ENCODE measurements at places on chromosomes 16 and 17. TPM values are rescaled to one million over a fixed set of nuclear protein-coding genes. Genes with fewer than 3 reads are reported as not detected.

Gene CES3
- total RNA-seq, result 5.1 TPM

- no peak for DNase-seq
- no peaks in the 10 kb centered on the region for H3K4me1 ChIP-seq
- no peaks in the 10 kb centered on the region for H3K36me3 ChIP-seq
- H3K27me3 ChIP-seq, result peaks cover 60% of the 10 kb centered on the region
These were observed 233.7 kb upstream of the SDK2 start for GRCh38 chr17:73877962-73878361.

- peak overlapping the region; percentile 84 for H3K4me3 ChIP-seq
- H3K4me1 ChIP-seq, result peaks cover 35% of the 10 kb centered on the region
- peak; percentile 60 for DNase-seq
- H3K27ac ChIP-seq, result peak overlapping the region; percentile 91
- H3K36me3 ChIP-seq, result no peaks in the 10 kb centered on the region
These were observed 666 bp upstream of the METTL9 start for GRCh38 chr16:21598701-21599121.

GRCh38 chr17:82772026-82772425 is 20.2 kb downstream of the TBCD start:
- H3K27me3 ChIP-seq, result no peaks in the 10 kb centered on the region
- no peak for DNase-seq
- H3K4me1 ChIP-seq, result no peaks in the 10 kb centered on the region
- H3K4me3 ChIP-seq, result no peak overlapping the region

- H3K4me1 ChIP-seq, result peaks cover 17% of the 10 kb centered on the region
- DNase-seq, result no peak
- H3K27me3 ChIP-seq, result no peaks in the 10 kb centered on the region
- H3K4me3 ChIP-seq, result no peak overlapping the region
These were observed 10.9 kb downstream of the HSPB9 start for GRCh38 chr17:42133461-42134041.

Gene CNGB1
- 0.27 TPM for total RNA-seq

- no peaks in the 10 kb centered on the region for H3K36me3 ChIP-seq
- H3K27me3 ChIP-seq, result peaks cover 21% of the 10 kb centered on the region
- H3K4me1 ChIP-seq, result no peaks in the 10 kb centered on the region
- no peak overlapping the region for H3K4me3 ChIP-seq
These were observed 70.9 kb downstream of the CNGB1 start for GRCh38 chr16:57899771-57900661.

GRCh38 chr17:42669977-42670788 is 6.6 kb downstream of the PLEKHH3 start:
- H3K27me3 ChIP-seq, result peaks cover 9% of the 10 kb centered on the region
- no peak overlapping the region for H3K27ac ChIP-seq
- H3K36me3 ChIP-seq, result peaks cover 34% of the 10 kb centered on the region
- peaks cover 21% of the 10 kb centered on the region for H3K4me1 ChIP-seq
- no peak overlapping the region for H3K4me3 ChIP-seq

DNA sequence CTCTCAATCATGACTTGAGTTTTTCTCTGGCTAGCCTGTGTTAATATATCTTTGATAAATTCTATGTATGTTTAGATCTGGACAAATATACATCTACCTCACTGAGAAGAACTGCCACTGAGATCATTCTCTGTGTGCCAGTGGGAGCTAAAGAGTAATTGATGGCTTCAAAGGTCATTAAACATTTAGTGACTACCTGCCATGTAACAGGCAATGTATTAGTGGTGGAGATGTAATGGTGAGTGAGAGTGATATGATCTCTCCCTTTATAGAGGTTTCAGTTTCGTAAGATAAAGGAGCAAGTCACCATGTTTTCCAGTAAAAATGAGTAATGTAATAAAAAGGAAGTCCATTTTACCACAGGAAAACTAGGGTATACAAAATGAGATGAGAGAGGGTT is 235.8 kb upstream of the CDH8 start:
- no peaks in the 10 kb centered on the region for H3K27me3 ChIP-seq
- H3K4me1 ChIP-seq, result no peaks in the 10 kb centered on the region
- H3K27ac ChIP-seq, result no peak overlapping the region
- no peak for DNase-seq
- no peaks in the 10 kb centered on the region for H3K36me3 ChIP-seq
- no peak overlapping the region for H3K4me3 ChIP-seq

DNA sequence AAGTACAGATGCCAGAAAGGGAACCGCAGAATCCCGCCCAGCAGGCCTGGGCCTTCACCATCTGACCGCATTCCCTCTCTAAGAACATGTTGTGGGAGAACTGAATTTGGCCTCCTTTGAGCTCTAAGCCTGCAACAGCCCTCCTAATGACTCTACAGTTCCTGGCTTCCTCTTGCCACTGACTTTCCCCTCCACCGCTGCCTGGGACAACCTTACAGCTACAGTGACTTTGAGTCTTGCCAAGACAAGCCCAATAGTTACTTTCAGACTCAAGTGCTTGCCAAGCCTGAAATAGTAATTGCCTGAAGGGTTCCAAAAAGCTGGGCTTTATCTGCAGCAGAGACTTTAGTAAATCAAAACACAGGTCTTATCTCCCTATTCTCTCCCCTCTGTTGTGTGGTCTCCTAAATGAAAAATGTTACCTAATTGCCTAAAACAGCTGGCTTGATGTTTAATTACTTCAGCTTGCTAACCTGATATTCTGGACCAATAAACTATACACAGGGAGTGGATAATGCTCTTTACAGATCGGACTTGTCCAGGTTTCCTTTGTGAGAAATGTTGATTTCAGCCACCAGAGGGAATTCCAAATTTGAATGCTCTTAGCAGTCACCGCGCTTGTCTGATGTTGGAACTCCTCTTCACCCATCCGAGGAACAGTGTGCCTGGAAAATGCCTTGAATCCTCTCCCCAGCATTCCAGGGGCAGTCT is 85.1 kb upstream of the TBX2 start:
- DNase-seq, result no peak
- H3K36me3 ChIP-seq, result peaks cover 3% of the 10 kb centered on the region
- H3K4me1 ChIP-seq, result peaks cover 61% of the 10 kb centered on the region
- H3K27me3 ChIP-seq, result no peaks in the 10 kb centered on the region
- peak overlapping the region; percentile 84 for H3K27ac ChIP-seq
- no peak overlapping the region for H3K4me3 ChIP-seq

Gene RAB37
- 0.24 TPM for total RNA-seq

DNA sequence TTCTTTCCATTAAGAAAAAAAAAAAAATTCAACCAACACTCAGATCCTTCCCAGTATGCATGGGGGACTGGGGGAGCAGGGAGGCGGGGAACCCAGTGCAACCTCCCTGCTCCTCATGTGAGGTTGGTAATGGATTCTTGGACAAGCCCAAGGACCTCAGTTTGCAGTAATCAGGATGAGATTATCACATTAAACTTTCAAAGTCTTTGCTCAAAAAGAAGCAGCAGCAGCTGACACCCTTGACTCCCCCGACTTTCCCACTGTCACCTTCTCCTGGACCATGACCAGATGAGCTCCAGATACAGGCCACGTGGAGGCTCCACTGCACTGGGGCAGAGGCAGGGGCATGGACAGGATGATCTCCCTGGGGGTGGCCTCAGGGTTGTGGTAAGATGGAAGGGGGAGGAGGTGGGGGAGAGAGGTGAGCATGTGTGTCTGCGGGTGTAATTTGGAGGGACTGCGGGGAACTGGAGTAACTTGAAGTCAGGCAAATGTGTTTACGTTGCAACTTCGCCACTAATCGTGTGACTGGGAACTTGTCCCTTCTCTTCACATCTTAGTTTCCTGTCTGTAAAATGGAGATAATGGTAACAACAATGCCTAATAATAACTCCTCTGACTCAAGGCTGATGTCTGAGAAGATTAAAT is 19.8 kb downstream of the ZNF385C start:
- no peak overlapping the region for H3K27ac ChIP-seq
- no peak for DNase-seq
- peaks cover 23% of the 10 kb centered on the region for H3K27me3 ChIP-seq
- H3K4me1 ChIP-seq, result no peaks in the 10 kb centered on the region

Gene CHP2
- total RNA-seq, result not detected

DNA sequence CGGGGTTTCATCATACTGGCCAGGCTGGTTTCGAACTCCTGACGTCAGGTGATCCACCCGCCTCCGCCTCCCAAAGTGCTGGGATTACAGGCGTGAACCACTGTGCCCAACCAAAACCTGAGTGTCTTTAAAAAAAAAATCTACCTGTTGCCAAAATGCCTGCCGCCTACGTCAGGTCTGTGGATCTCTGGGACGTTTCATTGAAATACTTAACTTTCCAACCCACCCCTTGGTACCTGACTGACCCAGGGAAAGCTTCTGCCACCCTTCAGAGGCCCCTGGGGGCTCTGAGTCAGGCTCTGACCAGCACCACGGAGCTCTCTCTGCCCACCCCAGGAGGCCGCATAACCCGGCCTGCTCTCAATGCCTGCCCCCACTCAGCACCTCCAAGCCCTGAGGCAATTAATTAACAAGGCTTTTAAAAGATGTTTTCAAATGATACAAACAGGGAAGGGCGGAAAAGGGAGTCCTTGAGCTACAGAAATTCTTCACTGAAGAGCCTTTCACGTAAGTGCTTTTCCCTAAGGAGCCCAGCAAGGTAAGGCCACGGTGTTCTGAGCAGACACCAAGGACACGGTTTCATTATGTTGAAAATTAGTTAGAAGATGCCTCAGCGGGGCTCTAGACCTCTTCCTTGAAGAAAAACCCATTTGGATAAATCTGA is 29.3 kb upstream of the GSG1L start:
- peaks cover 12% of the 10 kb centered on the region for H3K4me1 ChIP-seq
- no peak overlapping the region for H3K4me3 ChIP-seq
- H3K27ac ChIP-seq, result peak overlapping the region; percentile 76
- no peak for DNase-seq
- peaks cover 8% of the 10 kb centered on the region for H3K36me3 ChIP-seq

- peaks cover 9% of the 10 kb centered on the region for H3K4me1 ChIP-seq
- H3K27ac ChIP-seq, result no peak overlapping the region
- no peak overlapping the region for H3K4me3 ChIP-seq
- no peaks in the 10 kb centered on the region for H3K27me3 ChIP-seq
- H3K36me3 ChIP-seq, result peaks cover 27% of the 10 kb centered on the region
These were observed 47.5 kb downstream of the ADCY7 start for GRCh38 chr16:50313596-50314478.

Gene KRT39
- total RNA-seq, result not detected

Gene SPECC1
- total RNA-seq, result 35.6 TPM

DNA sequence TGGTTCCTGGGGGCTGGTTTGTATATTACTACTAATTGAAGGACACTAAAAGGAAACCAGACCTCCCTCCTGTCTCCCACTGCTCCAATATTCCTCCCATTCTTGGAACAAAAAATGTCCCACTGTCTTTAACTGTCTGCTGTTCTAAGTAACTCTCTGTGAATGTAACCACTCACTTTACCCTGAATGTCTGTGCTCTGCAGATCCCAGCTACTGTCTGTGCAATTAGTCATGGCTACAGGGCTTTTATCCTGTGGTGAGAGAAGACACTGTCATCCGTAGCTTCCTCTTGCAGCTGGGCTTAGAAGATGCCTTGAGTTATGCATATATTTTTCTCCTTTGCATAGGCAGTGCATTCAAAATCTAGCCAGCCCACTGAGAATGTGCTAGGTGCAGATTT is 853.8 kb downstream of the CDH8 start:
- no peak overlapping the region for H3K4me3 ChIP-seq
- no peak for DNase-seq
- H3K27me3 ChIP-seq, result no peaks in the 10 kb centered on the region
- no peaks in the 10 kb centered on the region for H3K36me3 ChIP-seq

Gene E2F4
- 79.5 TPM for total RNA-seq

GRCh38 chr17:22435231-22435974 is 743.1 kb downstream of the KCNJ18 start:
- no peak overlapping the region for H3K4me3 ChIP-seq
- no peaks in the 10 kb centered on the region for H3K27me3 ChIP-seq
- H3K36me3 ChIP-seq, result peaks cover 1% of the 10 kb centered on the region
- H3K4me1 ChIP-seq, result no peaks in the 10 kb centered on the region

DNA sequence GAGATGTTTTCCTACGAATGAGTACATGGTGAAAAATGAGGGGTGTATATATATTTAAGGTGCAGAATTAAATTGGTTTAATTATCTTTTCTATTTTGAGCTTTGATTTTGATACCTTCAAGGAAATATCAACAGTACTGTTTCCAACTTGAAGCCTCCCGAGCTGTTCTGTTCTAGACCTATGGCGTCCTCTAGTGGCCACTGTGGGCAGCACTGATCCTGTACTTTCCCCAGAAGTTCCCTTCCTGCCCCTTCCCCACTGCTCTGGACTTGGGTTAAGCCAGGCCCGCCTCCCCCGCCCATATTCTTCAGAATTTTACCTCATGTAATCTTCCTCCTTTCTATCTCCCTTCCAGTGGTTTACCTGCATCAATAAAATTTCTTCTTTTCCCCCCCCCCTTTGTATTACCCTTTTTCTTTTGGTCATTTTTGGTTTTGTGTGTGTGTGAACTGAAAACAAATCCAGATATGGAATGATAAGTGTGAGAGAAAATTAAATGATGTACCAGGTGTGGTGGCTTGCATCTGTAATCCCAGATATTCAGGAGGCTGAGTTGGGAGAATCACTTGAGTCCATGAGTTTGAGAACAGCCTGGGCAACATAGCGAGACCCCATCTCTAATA is 1643.5 kb downstream of the TP53TG3F start:
- DNase-seq, result no peak
- H3K27ac ChIP-seq, result no peak overlapping the region
- H3K4me3 ChIP-seq, result no peak overlapping the region
- no peaks in the 10 kb centered on the region for H3K27me3 ChIP-seq
- no peaks in the 10 kb centered on the region for H3K4me1 ChIP-seq

GRCh38 chr16:50515218-50515617 is 33.0 kb upstream of the NKD1 start:
- DNase-seq, result no peak
- H3K36me3 ChIP-seq, result peaks cover 5% of the 10 kb centered on the region
- no peak overlapping the region for H3K4me3 ChIP-seq
- no peaks in the 10 kb centered on the region for H3K27me3 ChIP-seq

GRCh38 chr17:14856176-14856575 is 408.9 kb downstream of the PMP22 start:
- no peak for DNase-seq
- no peaks in the 10 kb centered on the region for H3K36me3 ChIP-seq
- H3K27me3 ChIP-seq, result peaks cover 6% of the 10 kb centered on the region
- peaks cover 8% of the 10 kb centered on the region for H3K4me1 ChIP-seq
- H3K4me3 ChIP-seq, result no peak overlapping the region
- H3K27ac ChIP-seq, result no peak overlapping the region

DNA sequence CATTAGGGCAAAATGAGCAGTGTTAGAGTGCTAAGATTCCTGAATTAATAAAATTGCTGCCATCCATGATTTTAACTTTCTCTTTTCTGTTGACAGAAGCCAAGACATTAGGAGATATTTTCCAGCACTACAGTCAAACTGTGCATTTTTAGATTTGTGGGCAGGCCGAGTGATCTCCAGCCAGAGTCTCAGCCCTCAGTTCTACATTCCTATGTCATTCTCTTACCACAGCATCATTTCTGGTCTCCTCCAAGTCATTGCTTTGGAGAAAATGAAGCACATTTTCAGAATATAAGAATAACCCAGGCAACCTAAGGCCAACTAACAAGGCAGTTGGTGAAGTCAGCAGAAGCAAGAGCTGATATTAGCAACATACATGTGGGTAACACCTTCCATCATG is 74.6 kb upstream of the NUDT7 start:
- no peak for DNase-seq
- no peak overlapping the region for H3K27ac ChIP-seq
- H3K4me3 ChIP-seq, result no peak overlapping the region
- no peaks in the 10 kb centered on the region for H3K36me3 ChIP-seq
- H3K27me3 ChIP-seq, result no peaks in the 10 kb centered on the region

Measured in mesothelial cell of epicardium (in vitro differentiated cells).